Fibroblast of villous mesenchyme (primary cell): ENCODE measurements at places on chromosomes 6 and 20.

DNA sequence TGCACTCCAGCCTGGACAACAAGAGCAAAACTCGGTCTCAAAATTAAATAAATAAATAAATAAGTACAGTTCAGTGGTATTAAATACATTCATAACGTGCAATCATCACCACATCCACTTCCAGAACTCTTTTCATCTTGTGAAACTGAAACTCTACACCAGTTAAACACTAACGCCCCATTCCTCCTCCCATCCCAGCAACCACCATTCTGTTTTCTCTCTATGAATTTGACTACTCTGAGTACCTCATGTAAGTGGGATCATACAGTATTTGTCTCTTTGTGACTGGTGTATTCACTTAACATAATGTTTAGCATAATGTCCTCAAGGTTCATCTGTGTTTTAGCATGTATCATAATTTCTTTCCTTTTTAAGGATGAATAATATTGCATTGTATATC lies 29.1 kb upstream of the SCML4 start:
- no peak for DNase-seq

- DNase-seq: no peak
These were observed 881.5 kb upstream of the SLC35B3 start for GRCh38 chr6:9316831-9317230.

DNA sequence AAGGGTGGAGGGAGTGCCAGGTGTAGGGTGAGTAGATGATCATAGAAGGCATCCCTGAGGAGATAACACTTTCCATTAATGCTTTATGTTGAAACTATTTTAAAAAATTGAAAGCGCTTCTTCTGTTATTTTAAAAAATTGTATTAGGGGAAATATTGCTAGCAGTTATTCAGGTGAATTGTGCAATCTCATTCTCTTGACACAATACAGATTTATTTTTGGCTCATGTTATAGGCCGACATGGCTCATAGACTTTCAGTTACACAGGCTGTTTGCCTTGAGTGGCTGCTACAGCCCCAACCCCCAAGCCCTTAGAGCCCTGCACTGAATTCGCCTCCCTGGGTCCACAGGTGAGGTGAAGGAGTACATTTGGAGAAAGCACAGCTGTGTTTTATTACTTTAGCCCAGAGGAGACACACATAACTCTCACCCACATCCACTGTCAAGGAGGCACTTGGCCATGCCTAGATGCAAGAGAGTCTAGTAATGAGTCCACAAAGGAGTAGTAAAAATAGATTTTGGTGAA lies 228.2 kb downstream of the RFPL4B start:
- no peak for DNase-seq

DNA sequence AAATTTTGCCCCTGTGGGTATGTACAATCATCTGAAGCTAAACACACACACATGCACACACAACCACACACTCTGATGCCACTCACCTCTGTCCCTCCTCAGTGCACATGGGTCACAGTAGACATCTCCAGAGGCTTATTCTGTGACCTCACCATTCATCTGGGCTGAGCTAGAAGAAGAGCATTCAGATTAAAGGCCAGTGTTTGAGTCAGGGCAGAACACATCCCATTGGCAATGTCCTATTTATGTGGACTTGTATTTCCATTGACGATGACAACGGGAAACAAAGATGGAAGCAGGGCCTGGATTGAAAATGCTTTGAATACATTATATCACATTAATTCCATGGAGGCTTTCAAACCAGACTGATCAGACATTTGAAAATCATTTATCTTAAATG lies 26.8 kb upstream of the SLC22A23 start:
- DNase-seq: no peak

DNA sequence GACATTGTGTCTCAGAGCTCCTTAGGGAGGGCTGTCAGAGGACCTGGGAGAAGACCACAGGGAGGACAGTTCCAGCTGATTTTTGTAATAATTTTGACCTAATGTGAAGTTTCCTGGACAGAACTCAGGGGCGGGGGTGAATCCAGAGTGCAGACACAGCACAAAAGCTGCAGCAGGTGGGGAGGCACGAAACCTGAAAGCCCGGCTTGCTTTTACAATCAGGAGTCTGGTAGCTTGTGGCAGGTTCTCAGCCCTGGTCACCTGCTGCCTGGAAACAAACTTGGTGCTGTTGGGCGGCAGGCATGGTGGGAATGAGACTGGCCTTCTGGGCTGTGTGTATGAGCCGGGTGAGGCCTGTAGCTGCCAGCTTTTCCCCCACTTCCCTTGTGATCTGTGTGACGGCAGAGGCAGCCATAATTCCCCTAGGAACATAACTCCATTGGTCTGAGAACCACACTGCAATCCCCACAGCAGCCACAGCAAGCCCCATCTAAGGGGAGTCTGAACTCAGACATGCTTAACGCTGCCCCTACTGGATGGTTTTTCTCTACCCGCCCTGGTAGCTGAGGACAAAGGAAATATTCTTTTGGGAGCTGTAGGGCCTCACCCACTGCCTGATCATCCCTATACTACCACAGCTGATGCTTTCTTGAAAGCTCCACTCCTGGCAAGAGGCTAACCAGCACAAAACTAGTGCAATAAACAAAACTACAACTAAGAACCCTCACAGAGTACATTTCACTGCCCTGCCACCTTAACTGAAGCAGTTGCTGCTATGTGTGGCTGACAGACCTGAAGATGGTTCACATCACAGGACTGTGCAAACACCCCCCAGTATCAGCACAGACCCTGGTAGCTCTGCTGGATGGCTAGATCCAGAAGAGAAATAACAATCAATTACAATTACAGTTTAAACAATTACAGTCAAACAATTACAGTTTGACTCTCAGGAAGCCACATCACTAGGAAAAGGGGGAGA lies 1055.1 kb upstream of the GJE1 start:
- peak; percentile 17 for DNase-seq

GRCh38 chr20:3812259-3812681 lies 8.1 kb upstream of the AP5S1 start:
- DNase-seq: no peak

- no peak for DNase-seq
These were observed 26.6 kb upstream of the EDN3 start for GRCh38 chr20:59273739-59274357.

DNA sequence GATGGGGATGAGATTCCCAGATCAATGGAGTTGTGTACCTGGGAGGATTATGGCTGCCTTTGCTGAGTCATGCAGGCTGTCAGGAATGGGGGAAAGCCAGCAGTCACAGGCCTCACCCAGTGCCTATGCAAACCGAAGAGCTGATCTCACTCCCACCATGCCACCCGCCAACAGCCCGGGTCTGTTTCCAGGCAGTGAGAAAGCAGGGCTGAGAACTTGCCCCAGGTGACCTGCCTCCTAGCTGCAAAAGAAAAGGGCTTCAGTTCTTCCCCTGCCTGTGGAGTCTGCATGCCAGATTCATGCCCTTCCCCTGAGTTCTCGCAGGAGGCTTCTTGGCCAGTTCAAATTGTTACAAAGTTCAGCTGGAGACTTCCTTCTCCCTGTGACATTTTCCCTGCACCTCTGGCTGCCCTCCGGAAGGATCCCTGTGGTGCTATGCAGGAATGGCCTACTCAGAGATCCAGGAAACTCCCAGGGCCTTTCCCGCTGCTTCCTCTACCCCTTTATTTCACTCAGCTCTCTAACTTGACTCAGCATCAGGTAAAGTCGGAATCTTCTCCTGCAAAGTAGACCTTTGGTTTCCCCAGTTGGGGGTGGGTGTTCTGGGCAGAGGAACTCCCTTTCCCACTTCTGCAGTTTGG lies 71.5 kb upstream of the B3GAT2 start:
- no peak for DNase-seq

DNA sequence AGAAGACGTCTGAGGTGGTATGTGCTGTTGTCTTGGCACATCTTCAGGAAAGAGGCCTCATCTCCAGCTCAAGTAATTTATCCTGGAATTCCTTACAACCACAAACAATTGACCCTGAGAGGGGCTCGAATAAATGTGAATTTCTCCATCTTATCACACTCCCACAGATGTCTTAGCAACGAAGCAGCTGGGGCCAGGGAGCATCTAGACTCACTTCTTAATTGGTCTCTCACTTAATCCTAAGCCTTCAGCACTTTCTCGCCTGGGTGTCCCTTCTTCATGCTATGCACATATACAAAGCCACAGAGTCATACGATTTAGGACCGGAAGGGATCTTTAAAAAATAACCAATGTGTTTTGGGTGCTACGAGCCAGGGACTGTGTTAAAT lies 27.1 kb downstream of the PCK1 start:
- DNase-seq: no peak

- DNase-seq: no peak
These were observed 83.5 kb upstream of the CCN6 start for GRCh38 chr6:111970426-111970825.

- peak; percentile 89 for DNase-seq
These were observed 278.5 kb downstream of the KHDC1L start for GRCh38 chr6:72946774-72947173.

GRCh38 chr6:153625089-153625488 lies 414.0 kb upstream of the OPRM1 start:
- peak; percentile 60 for DNase-seq

- no peak for DNase-seq
These were observed 173.1 kb upstream of the ID4 start for GRCh38 chr6:19664050-19664449.

- no peak for DNase-seq
These were observed 18.9 kb downstream of the C6orf132 start for GRCh38 chr6:42123379-42124103.

DNA sequence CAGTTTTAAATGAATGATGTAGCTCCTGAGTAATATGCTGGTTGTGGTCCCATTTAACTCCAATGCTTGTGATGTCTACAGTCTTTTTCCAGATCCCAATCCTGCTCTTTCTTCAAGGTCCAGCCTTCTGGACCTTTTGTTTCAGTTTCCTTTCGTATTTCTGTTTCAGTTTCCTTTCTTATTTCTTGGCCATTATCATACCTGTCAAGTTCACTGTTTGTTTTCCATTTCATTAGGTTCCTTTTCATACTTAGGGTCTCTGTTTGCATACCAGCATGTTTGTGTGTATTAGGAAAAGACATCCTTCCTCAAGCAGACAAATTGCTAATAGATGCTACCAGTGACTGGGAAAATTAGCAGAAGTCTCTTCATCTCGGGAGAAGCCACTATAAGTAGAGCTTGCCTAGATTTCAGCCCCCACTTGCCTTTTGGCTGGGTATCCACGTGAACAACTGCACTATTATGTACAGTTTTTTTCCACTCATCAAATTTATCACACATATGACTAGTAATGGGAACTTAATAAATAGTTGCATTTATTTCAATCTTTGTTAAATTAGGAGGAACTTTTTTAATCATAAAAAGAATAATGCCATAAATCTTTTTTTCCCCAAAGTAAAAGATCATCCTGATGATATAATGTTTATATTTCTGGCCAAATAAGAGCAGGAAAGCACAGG lies 583.4 kb downstream of the BCKDHB start:
- no peak for DNase-seq

DNA sequence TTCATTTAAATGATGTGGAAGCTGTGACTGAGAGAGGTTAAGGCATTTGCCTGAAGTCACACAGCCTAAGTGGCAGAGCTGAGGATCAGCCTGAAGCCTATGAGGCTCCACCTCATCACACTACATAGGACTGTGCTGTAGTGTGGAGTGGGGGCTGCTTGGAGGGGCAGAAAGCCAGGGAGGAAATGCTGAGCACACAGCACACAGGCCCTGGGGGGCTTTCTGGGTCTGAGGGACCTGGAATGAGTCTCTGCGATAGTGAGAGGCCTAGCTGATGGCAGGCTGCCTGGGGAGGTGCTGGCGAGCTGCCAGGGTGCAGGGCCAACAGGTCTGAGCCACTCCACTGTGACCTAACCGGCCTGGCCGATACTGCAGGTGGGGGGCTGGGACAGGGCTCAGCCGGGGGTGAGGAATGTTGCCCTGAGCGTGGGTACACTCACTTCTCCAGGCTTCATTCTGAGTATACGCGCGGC lies 2.2 kb upstream of the ARHGAP40 start:
- no peak for DNase-seq
